ENCODE measurements at places on chromosomes 16 and 17. TPM values are rescaled to one million over a fixed set of nuclear protein-coding genes. Genes with fewer than 3 reads are reported as not detected.

The EPX gene
- not detected for total RNA-seq

The KCNH6 gene
- 2.3 TPM for total RNA-seq

The TIGD7 gene
- total RNA-seq: 4.1 TPM

The KRTAP4-6 gene
- total RNA-seq: not detected

The TBX4 gene
- total RNA-seq: not detected

The BIRC5 gene
- 97.8 TPM for total RNA-seq

The CD300A gene
- not detected for total RNA-seq

The PLA2G10 gene
- total RNA-seq: 2.2 TPM

DNA sequence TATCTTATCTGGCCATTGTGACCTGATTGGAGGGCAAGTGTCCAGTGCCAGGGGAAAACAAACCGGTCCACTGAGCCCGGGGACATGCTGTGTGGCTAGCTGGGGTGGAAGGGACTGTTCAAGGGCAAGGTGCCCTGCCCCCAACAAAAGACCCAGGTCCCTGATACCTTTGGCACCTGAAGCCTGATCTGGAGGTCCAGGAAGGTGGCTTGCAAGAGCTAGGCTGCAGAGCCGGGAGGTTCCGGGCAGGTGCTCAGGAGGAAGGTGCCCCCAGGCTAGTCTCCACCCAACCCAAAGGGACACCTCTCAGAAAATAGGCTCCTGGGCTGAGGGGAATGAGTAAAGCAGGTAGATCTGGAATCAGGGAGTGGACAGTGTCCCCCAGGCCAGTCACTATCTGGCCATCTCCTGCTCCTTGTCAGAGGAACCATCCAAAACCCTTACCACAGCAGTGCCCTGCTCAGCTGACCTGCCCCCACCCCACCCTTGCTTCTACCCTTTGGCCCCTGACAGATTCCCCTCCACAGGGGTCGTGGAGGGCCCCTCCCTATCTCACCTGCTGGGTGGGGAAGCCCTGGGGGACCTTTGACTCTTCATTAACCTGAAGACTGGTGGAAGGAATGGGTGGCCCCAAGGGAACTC, 6.2 kb downstream of the NAT9 start:
- no peaks in the 10 kb centered on the region for H3K4me1 ChIP-seq
- no peaks in the 10 kb centered on the region for H3K27me3 ChIP-seq
- DNase-seq: no peak

- DNase-seq: no peak
- H3K27ac ChIP-seq: no peak overlapping the region
- H3K4me1 ChIP-seq: no peaks in the 10 kb centered on the region
- H3K4me3 ChIP-seq: no peak overlapping the region
- no peaks in the 10 kb centered on the region for H3K27me3 ChIP-seq
These were observed 44.3 kb downstream of the SPECC1 start for GRCh38 chr17:20053361-20053964.

DNA sequence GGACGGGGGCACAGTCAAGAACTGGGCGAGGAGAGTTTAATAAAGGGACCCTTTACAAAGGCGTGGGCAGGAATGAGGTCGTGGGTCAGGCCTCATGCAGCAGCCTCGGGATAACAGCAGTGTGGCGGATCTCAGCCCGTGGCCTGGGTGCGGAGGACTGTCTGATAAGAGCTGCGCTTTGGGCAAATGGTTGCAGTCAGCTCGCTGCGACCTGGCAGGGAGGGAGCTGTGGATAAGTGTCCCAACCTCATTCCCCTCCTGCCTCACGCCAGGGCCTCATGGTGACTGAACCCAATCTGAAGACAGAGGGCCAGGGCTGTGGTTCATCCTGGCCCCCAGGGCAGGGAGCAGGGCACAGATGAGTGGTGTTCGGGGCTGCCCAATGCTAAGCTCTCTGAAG, 13.6 kb downstream of the SMTNL2 start:
- H3K4me3 ChIP-seq: no peak overlapping the region
- H3K4me1 ChIP-seq: peaks cover 3% of the 10 kb centered on the region
- no peak overlapping the region for H3K27ac ChIP-seq
- DNase-seq: no peak

DNA sequence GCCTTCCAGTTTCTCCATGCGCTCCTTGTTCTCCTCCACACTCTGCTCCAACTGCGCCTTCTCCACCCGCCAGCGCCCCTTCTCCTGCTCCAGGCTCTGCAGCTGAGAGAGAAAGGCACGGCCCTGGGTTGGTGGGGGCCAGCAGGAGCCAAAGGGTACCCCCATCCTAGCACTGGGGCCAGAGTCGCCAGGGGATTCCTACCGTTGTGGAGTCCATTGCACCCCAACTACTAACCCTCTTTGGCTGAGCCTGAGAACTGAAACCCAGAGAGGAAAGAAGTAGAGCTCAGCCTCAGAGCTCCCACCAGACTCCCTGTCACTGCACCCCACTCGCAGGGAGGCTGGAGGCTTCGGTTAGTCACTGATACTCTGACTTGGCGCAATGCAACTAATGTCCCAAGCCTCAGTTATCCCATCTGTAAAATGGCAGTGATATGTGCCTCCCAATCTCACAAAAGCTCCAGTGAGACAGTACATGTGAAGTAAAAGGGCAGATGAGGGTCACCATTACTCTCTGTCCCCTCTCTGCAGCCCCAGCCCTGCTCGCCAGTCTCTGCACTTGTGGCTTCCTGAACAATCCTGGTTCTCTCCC, 6.2 kb upstream of the SAMD14 start:
- no peak for DNase-seq
- no peak overlapping the region for H3K4me3 ChIP-seq
- no peak overlapping the region for H3K27ac ChIP-seq
- H3K4me1 ChIP-seq: no peaks in the 10 kb centered on the region
- peaks cover 16% of the 10 kb centered on the region for H3K36me3 ChIP-seq

- no peak for DNase-seq
- H3K27me3 ChIP-seq: no peaks in the 10 kb centered on the region
- peaks cover 22% of the 10 kb centered on the region for H3K36me3 ChIP-seq
- H3K4me1 ChIP-seq: no peaks in the 10 kb centered on the region
- no peak overlapping the region for H3K4me3 ChIP-seq
- no peak overlapping the region for H3K27ac ChIP-seq
These were observed 19.4 kb downstream of the PRDM7 start for GRCh38 chr16:90057738-90058173.

GRCh38 chr17:55177855-55178217, 86.9 kb upstream of the HLF start:
- no peaks in the 10 kb centered on the region for H3K27me3 ChIP-seq
- peaks cover 13% of the 10 kb centered on the region for H3K36me3 ChIP-seq
- H3K27ac ChIP-seq: no peak overlapping the region

DNA sequence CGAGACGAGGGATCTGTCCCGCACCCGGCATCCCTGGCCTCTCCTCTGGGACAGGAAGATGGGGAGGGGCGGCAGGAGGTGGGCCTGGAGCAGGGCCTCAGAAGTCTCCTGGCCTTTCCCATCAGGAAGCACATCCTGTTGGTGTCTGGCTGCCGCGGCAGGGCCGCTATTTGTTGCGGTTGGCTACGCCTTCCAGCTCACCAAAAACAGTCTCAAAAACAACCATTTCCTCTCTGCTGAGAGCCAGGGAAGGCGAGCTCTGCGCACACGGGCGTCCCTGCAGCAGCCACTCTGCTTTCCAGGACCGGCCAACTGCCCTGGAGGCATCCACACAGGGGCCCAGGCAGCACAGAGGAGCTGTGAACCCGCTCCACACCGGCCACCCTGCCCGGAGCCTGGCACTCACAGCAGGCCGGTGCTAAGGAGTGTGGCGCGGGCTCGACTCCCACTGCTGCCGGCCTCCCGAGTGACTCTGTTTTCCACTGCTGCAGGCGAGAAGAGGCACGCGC, at the start of gene TMEM204:
TMEM204 (plus strand) TSS at position 224 of the 509 bp plus-strand sequence. CDS start 610 bp downstream, outside the sequence.
- no peak for DNase-seq
- no peaks in the 10 kb centered on the region for H3K4me1 ChIP-seq
- H3K27me3 ChIP-seq: no peaks in the 10 kb centered on the region
- no peak within 1 kb of the TSS for H3K27ac ChIP-seq
- H3K4me3 ChIP-seq: no peak within 1 kb of the TSS
- no peaks in the 10 kb centered on the region for H3K36me3 ChIP-seq

DNA sequence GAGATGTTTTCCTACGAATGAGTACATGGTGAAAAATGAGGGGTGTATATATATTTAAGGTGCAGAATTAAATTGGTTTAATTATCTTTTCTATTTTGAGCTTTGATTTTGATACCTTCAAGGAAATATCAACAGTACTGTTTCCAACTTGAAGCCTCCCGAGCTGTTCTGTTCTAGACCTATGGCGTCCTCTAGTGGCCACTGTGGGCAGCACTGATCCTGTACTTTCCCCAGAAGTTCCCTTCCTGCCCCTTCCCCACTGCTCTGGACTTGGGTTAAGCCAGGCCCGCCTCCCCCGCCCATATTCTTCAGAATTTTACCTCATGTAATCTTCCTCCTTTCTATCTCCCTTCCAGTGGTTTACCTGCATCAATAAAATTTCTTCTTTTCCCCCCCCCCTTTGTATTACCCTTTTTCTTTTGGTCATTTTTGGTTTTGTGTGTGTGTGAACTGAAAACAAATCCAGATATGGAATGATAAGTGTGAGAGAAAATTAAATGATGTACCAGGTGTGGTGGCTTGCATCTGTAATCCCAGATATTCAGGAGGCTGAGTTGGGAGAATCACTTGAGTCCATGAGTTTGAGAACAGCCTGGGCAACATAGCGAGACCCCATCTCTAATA, 1643.5 kb downstream of the TP53TG3F start:
- H3K27me3 ChIP-seq: no peaks in the 10 kb centered on the region
- H3K27ac ChIP-seq: no peak overlapping the region
- no peak overlapping the region for H3K4me3 ChIP-seq
- DNase-seq: no peak

DNA sequence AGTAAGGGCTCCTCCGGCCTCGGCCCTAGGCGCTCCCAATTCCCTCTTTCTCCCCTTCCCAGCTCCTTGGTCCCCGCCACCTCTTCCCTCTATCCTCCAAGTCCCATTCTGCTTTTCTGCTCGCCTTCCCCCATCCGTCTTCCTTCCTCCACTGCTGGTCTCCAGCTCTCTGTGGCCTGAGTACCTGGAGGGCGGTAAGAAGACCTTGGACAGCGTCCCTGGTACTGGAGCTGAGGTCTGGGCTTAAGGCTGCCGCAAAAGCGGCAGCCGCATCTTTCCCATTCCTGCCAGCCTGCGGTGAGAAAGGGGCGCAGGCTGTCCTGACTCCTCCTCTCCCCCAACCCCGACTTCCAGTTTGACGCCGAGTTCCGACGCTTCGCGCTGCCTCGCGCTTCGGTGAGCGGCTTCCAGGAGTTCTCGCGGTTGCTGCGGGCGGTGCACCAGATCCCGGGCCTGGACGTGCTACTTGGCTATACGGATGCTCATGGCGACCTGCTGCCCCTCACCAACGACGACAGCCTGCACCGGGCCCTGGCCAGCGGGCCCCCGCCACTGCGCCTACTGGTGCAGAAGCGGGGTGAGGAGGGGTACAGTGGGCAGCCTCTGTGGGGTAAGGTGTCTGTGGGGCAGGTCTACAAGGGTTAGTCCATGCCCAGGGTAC, 471 bp downstream of the PARD6A start:
- peak; percentile 79 for DNase-seq
- no peaks in the 10 kb centered on the region for H3K4me1 ChIP-seq
- H3K36me3 ChIP-seq: peaks cover 8% of the 10 kb centered on the region
- H3K4me3 ChIP-seq: peak overlapping the region; percentile 85
- H3K27ac ChIP-seq: no peak overlapping the region

DNA sequence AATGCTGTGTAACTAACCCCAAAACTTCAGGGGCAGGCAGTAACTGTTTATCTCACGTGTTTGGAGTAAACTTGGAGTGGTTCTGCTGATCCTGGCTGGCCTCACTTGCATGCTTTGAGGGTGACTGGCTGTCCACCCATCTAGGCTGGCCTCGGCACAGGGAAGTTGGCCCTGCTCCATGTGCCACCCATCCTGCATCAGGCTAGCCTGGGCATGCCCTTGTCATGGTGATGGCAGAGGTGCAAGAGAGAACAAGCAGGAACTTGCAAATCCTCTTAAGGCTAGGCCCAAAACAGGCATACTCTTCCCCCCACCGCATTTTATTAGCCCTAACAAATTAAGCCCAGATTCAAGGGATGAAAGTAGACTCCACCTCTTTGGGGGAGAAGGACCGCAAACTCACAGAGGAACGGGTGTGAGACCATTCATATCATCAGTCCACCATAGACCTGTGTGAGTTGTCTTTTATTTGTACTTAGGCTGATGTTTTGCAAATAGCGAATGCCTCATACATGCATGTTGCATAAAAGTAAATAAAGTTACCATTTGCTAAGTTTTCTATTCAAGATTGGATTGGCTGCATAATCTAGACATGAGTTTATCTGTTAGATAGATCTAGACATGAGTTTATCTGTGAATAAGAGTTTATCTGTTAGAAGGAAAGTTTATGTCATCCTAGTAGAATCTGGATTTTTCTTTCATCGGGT, 221.0 kb downstream of the CCDC182 start:
- no peaks in the 10 kb centered on the region for H3K36me3 ChIP-seq
- H3K27me3 ChIP-seq: no peaks in the 10 kb centered on the region
- no peak for DNase-seq
- H3K4me3 ChIP-seq: no peak overlapping the region

GRCh38 chr17:5943982-5944381, 126.2 kb upstream of the WSCD1 start:
- no peaks in the 10 kb centered on the region for H3K27me3 ChIP-seq
- DNase-seq: no peak
- H3K36me3 ChIP-seq: peaks cover 11% of the 10 kb centered on the region
- H3K4me1 ChIP-seq: no peaks in the 10 kb centered on the region
- no peak overlapping the region for H3K4me3 ChIP-seq
- no peak overlapping the region for H3K27ac ChIP-seq

DNA sequence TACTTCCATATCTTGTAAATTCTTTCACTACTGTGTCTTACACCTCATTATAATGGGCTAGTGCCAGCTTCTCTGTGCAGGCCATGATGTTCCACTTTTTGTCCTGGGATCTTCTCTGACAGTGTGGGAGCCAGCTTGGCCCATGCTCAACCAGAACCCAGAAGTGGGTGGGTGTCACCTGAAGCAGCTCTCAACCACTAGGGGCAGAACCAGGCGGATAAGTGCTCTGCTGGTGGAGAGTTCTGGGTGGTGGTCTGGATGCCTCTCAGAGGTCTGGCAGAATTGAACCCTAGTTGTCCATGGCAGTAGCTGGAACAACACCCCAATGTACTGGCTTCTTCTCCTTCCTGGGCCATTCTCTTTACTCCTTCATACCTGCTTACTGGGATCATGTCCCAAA, 254.1 kb upstream of the N4BP1 start:
- DNase-seq: peak; percentile 41
- H3K4me1 ChIP-seq: no peaks in the 10 kb centered on the region
- H3K27ac ChIP-seq: no peak overlapping the region
- H3K27me3 ChIP-seq: no peaks in the 10 kb centered on the region

- no peaks in the 10 kb centered on the region for H3K27me3 ChIP-seq
- peaks cover 3% of the 10 kb centered on the region for H3K4me1 ChIP-seq
- H3K4me3 ChIP-seq: no peak overlapping the region
- H3K36me3 ChIP-seq: no peaks in the 10 kb centered on the region
These were observed 82.8 kb downstream of the MRM1 start for GRCh38 chr17:36684134-36684533.

DNA sequence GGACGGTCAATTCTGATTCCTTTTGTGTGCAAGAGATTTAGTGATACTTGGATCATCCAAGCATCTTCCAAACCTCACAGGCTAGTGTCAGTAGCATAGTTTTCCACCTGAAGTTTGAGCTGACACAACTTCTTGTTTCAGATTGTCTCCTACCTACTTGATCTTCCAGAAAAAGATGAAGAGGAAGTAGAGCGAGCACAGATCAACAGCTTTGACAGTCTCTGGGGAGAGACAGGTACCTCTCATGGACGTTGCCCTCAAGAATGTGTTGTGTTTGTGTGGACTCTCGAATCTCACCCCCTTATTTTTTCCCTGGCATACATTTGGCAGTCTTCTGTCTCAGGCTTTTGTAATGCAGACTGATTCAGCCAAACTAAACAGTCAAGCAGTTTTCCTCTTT, 47.4 kb downstream of the CYB561 start:
- no peak overlapping the region for H3K4me3 ChIP-seq
- no peak for DNase-seq
- no peaks in the 10 kb centered on the region for H3K36me3 ChIP-seq
- no peaks in the 10 kb centered on the region for H3K4me1 ChIP-seq
